ENCODE measurements at places on chromosomes 6 and 20.

DNA sequence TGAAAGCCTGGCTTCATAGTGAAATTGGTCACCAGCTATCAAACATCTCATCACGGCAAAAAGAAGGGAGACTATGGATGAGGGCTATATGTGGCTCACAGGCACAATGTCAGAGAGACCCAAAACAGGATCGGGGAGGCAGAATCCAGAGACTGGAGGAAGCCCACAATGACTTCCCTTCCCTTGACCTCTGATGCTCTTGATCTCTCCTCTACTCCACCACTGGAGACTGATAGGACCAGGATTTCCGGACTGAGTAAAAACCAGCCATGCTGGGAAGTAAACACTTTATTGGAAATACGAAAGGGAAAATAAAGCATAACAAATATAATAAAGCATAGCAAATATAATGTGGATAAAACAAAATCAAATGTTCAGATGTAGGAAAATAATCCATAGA is 597.3 kb downstream of the UTRN start:
- DNase-seq: no peak

DNA sequence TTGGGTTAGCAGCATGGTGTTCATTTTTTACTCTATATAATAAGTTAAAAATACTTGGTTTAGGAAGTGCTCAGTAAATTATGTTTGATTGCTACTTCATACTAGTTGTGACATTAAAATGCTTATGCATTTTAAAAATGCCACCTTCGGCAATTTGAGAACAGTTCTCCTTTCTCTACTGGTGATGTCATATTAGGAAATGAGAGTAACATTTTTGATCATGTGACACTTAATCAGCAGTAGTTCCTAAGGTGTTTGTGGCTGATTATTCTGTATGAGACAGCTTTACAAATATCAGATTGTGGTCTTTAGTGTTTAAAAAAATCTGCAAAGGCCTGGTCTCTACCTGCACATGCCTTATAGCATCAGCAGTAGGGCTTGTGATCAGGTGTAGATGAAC is 4.4 kb downstream of the GZF1 start:
- DNase-seq: no peak

- DNase-seq: no peak
These were observed 217.0 kb downstream of the DLL1 start for GRCh38 chr6:170073846-170074245.

DNA sequence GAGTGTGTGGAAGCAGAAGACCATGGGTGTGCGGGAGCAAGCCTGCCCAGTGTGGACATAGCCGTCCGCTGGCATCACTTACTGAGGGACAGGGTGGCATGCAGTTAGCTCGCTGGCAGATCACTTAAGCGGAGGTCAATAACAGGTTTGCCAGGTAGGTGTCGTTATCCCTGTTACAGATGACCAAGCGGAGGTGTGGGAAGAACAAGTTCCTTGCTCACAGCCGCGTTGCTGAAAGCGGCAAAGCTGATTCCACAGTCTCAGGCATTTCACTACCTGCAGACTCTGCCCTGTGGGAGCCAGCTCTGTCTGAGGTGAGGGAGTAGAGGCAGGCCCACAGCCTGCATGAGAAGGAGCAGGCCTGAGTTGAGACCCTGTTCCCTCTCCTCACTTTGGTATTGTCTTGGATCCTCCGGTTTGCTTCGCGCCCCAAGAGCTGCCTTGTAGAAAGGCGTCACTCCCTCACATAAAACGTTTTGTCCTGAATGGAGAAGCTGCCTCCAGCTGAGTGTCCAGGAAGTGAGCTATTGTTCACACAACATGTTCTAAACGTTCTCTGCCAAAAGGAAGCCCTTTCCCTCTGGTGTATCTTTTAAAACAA is 96.9 kb downstream of the TCP11 start:
- no peak for DNase-seq

- no peak for DNase-seq
These were observed 89.0 kb upstream of the LYRM2 start for GRCh38 chr6:89727501-89727900.

DNA sequence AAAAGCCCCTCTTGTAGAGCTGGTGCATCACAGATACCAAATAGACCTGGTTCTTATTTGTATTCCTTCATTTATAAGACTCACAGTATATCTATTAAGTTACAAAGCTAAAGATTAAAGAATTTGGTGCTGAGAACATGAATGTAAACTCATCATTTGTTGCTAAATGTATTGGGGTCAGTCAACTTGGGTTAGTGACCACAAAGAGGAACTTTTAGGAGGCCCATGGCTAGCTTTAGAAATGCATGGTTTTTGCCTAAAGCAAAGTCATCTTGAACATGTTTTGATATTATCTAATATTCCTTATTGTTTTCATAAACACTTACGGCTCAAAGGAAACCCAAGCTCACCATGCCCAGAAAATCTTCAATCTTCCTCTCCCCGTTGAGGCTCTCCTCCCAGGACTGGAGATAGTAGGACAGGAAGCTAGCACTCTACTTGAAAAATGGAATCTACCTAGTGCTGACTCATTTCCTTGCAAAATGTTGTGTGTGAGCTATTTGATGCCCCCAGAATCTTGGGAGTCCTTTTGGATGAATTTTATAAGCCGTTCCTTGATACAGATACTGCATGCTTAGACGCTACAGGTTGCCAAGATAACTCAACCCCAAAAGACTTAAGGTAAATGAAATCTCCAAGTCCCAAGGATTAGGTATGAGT is 121.4 kb downstream of the BMP2 start:
- DNase-seq: no peak

DNA sequence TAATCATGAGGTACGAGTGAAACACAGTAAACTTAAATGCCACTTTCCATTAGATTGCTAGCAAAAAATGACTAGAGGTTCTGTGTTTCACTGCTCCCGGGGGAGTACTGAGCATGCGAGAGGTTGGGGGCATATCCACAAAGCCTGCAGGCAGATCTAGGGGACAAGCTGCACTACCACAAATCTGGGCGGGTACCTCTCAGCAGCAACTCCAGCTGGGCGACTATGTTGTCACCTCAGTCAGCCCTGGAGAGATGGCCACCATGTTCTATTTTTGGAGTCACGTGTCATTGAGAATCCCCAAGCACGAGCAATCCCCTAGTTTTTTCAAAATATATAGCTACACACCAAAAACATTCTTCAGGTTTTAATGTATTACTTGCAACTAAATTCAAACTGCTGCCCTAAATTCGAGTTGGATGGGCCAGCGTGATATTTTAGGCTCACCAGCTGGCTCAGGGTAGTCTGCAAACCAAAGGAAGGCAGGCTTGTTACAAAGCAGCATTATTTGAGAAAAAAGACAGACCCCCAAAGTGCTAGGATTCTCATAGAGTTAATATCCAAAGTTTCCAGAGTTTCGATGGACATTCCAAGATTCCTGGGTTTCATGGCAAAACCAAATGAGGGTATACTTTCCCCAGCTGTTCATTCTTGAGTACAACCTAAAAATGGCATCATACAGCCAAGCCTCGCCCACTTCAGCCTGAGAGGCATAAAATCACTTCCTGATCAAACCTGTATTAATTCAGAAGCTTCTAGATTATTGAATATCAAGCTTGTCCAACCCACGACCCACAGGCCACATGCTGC is 24.1 kb upstream of the MYLIP start:
- DNase-seq: no peak

Measured in fibroblast of skin of abdomen (primary cell).